ENCODE measurements at places on chromosomes 16 and 17. TPM values are rescaled to one million over a fixed set of nuclear protein-coding genes. Genes with fewer than 3 reads are reported as not detected.

GRCh38 chr17:42669977-42670788 is 6.6 kb downstream of the PLEKHH3 start:
- DNase-seq: no peak

KRT15 gene
- total RNA-seq: 0.13 TPM

DPH1 gene
- total RNA-seq: 27.1 TPM

NPIPB13 gene
- 15.5 TPM for total RNA-seq

ABCA6 gene
- total RNA-seq: not detected

GRCh38 chr16:79047337-79047736 is 553.2 kb downstream of the MAF start:
- no peak for DNase-seq

ZNF385C gene
- 3.9 TPM for total RNA-seq

CD300LB gene
- total RNA-seq: not detected

DNA sequence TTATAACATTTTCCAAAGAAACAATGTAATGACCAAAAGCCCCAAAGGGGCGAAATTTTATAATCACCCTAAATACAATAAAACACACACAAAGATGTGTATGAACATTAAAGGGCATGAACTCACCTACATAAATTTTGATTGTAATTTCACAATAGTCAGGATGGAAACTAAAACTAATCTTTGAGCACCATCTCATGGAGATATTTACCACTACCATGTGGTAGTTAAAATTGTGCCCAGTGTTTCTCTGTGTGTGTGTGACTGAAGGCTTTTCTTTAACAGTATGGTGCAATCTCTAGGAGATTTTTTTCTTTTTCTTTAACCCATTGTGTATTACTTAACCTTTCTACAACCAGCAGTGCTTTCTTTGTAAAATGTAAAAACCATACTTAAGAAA is 19.7 kb upstream of the MEIOC start:
- no peak for DNase-seq

- no peak for DNase-seq
These were observed 32.7 kb downstream of the EMP2 start for GRCh38 chr16:10547708-10548107.

GRCh38 chr17:18860161-18860972 is 2.4 kb downstream of the PRPSAP2 start:
- no peak for DNase-seq

DNA sequence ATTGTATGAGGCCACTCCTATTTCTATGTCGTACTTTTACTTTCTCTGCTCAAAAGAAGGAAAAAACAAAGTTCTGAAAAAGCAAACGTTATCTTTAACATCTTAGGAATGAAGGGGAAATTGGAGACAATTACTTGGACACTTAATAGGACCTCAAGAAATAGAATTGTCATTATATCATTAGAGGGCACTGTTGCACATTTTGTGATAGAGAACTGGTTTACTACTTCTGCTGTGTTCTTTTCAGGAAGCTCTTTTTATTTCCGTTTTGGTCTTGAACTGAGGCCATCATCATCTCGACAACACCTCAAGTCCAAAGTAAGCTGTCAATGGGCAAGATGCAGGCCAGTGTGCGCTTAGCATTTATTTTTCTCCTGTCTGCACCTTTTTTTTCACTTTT is 14.6 kb downstream of the COG4 start:
- no peak for DNase-seq

ARL16 gene
- total RNA-seq: 37.0 TPM

DNA sequence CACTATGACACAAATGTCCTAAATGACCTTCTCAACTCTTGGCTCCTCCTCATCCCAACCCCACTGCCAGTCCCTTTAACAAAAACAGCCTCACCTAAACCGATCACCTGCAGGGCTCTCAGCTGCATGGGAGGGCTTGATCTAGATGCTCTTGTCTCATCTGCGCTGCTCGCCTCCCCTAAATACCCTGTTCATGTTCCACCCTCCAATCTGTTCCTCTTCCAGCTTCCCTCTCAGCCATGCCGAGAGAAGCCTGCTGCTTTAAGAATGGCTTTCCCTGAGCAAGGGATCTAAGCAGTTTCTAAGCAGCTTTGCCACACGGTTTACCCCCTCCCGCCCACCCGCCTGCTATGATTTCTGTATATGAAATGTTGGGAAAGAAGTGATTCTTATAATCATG is 23.7 kb downstream of the PIPOX start:
- no peak for DNase-seq

DNA sequence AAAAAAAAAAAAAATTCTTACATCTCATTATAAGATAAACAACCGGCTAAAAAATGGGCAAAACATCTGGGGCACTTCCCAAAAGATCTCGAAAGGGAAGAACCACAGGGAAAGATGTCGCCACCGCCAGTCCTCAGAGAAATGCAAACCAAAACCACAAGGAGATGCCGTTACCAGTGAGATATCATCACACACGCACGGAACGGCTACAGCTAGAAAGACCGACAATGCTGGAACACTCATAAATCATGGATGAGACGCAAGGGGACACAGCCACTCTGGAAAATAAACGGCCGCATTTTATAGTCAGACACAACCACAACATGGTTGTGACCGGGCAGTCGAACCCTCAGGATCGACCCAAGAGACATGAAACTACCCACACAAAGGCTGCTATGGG is 24.5 kb downstream of the WDR45B start:
- DNase-seq: no peak

COIL gene
- total RNA-seq: 21.3 TPM

B4GALNT2 gene
- total RNA-seq: 0.04 TPM

DNA sequence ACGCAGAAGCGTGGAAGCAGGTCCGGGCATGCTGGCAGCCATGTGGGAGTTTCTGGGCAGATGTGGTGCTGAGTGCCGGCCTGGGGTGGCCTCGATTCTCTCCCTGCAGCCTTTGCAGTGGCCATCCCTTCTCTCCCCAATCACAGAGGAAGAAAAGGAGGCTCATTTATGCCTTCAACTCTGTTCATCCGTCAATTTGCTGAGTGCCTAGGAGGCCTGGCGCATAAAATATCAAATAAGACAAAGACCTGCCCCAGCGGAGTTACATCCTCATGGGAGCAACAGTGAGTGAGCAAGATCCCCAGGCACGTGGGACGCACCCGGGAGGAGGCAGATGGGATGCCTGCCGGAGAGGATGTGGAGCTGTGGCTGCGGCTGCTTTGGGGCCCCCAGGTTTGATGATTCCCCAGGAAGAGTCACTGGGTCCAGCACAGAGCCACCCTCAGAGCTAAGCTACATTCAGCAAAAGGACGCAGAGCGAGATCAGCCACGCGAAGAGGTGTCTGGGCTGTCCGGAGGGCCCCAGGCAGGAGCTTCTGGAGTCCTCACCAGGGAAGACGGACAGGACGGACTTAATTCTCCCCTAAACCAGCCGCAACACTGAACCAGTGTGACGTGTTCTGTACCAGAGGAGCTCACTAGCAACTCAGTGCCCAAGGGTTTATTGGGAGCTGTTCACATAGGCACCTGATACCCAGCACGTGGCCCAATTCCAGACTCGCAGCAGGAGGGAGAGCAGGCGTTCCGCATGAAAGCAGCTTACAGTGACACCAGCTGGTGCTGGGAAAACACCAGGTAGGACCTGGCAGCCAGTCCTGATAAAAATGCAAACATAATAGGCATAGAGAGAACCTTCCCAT is 11.3 kb downstream of the CA5A start:
- no peak for DNase-seq

SBK1 gene
- total RNA-seq: 77.4 TPM

TMEM92 gene
- total RNA-seq: 12.2 TPM

CACNG4 gene
- 5.9 TPM for total RNA-seq

DNA sequence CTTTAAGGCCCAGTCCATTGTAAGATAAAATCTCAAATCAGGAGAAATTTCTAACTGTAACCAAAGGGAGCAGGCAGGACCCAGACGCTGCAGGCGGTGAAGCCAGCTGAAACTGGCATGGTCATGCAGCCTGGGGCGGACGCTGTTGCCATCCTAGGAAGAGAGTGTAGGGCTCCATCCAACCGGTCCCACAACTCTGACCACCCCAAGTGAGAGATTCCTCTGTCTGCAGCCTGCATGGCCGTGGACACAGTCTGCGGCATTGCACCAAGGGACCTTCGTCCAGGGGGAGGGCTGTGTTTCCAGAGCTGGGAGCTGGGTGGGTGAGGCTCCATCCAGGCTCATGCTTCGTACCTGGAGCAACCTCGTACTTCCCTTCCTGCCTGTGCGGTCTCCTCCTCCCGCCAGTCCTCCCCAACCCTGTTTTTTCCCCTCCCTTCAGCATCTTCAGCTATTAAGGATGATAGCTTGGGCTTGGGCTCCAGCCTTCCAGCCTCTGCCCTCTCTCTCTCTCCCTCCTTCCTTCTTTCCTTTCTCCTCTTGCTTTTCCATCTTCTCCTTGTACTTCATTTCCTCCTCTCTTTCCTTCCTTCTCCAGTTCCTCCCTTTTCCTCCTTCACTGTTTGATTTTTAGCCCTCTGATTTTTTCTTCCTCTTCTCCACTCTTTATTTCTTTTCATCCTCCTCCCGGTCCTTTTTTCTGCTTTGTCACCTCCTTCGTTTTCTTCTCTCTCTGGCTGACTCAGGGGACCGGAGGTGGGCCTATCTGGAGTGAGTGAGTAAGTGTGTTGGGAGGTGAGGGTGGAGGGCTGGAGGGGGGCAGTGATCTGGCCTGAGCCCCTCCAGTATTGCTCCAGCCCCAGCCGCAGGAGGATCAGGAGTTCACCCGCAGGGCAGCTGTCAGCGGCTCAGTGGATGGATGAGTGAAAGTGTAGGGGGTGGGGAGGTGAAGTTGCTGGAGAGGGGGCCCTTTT is 17.0 kb upstream of the LHX1 start:
- DNase-seq: peak; percentile 63

DNA sequence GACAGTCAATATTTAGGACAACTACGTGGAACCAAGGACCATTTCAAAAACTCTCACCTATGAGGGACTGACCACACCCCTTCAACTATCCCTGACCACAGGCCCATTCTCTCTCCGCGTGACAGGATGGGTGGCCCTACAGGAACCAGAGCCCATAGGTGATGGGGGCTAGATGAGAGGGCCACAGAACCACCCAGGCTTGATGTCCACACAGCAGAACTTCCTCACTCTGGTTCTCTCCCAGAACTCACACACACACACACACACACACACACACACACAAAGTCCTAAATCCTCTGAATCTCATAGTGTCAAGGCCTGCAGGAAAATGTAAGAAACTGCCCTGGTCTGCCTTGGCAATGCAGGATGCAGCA is 1.5 kb downstream of the ZNF319 start:
- no peak for DNase-seq

- no peak for DNase-seq
These were observed 49.0 kb downstream of the ESRP2 start for GRCh38 chr16:68186877-68187276.

DNA sequence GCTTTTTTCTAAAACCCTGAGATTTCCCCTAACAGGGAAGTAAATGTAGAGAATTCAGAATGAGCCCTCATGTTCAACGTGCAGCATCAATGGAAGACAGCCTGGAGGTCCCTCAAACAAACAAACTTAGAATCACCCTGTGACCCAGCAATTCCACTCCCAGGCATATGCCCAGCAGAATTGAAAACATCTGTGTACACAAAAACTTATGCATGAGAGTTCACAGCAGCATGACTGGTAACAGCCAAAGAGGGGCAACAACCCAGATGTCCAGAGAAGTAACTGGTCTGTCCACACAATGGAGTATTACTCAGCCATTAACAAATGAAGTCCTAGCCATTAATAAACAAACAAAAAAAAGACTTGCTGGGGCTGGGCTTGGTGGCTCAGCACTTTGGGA is 252.7 kb downstream of the PARN start:
- DNase-seq: no peak

GRCh38 chr17:79752175-79752574 is 21.4 kb downstream of the ENPP7 start:
- no peak for DNase-seq

DNA sequence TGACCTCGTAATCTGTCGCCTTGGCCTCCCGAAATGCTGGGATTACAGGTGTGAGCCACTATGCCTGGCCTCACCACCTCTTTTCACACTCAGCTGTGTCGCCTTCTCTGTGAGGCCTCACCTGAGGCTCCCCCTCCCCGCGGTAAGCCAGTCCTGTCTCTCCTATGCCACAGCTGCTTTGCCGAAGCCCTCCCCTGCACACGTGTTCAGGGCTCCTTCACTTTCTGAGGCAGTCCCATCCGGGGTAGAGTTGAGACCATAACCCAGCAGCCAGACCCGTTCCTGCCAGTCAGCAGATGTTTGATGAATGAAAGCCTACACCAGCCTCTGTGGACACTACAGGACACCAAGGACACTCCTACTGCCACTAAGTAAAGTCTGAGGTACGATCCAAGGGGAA is 10.6 kb downstream of the USP7 start:
- no peak for DNase-seq

SLC13A2 gene
- total RNA-seq: not detected

DNA sequence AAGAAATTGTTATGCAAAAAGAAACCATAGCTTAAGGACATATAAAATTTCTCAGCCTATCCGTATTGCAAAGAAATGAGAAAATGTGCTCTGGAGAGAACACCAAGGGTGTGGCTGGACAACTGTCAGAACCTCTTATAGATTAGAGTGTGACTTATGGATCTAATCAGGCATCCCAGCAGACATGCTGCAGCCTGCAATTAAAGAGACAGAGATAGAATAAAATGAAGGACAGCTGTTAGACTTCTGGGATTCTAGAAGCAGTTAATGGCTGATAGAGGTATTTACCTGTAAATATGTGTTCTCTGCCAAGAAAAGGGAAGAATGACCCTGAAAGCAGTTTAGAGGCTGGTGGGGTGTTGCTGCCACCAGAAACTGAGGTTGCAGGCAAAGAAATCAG is 160.1 kb upstream of the KIF2B start:
- no peak for DNase-seq

DNA sequence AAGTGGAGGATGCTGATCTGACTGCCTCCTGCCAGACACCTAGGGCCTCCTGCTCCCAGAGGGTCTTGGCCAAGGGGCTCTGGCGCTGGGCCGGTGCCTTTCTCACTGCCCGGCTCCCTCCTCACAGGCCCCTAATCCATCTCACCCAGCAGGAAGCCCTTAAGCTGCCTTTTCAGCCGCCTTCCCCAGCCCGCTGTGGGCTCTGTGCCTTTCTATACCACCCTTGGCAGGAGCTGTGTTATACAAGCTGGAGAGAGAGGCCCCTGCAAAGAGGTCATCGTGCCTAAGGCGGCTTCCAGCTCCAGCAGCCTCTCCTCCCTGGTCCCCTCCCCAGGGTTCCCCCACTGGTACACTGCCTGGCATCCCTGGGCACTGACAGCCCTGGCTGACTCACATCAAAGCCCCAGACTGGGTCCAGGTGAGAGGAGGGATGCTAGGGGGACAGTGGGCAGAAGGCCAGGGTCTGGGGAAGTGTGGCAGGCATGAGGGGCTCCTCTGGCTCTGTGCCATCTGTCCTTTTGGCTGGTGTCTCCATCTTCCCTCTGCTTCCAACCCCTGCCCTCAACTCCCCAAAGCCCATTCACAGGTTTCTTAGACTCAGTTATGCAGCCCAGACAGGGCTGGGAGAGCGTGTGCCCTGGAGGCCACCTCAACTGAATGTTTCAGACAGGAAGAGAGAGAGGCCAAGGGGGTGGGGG is 15.3 kb upstream of the FZD2 start:
- DNase-seq: peak; percentile 77

WDR81 gene
- total RNA-seq: 13.1 TPM
